Activated CD4-positive, alpha-beta memory T cell treated with anti-CD3 and anti-CD28 coated beads, Interleukin-2, amount 10 ng/mL, durations not matched to agents 7 days and 5 days (primary cell): ENCODE measurements at places on chromosomes 3 and 15. TPM values are rescaled to one million over a fixed set of nuclear protein-coding genes. Genes with fewer than 3 reads are reported as not detected.

DNA sequence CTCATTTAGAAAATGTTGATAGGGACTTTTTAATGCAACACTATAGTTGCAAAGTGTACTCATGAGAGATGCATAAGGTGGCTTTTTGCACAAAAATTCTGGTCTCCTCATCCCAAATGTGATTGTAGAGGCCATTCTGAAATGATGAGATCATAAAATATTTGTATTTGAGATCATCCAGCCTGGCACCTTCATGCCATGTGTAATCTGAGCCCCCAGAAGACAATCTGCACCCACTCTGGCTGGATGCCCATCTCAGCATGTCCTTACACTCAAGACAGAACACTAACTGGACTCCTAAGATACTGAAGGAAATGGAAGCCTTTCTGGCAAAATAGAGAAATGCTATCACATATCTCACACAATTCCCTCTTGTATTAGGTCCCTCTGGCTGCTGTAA is 49.2 kb downstream of the SLC7A14 start:
- H3K4me1 ChIP-seq, result no peaks in the 10 kb centered on the region
- H3K27me3 ChIP-seq, result peaks cover 30% of the 10 kb centered on the region
- no peak for DNase-seq
- no peaks in the 10 kb centered on the region for H3K36me3 ChIP-seq
- H3K27ac ChIP-seq, result no peak overlapping the region

GRCh38 chr3:173096994-173097785 is 43.8 kb downstream of the SPATA16 start:
- no peak overlapping the region for H3K27ac ChIP-seq
- no peaks in the 10 kb centered on the region for H3K36me3 ChIP-seq
- no peak overlapping the region for H3K4me3 ChIP-seq
- H3K4me1 ChIP-seq, result no peaks in the 10 kb centered on the region
- no peaks in the 10 kb centered on the region for H3K27me3 ChIP-seq

GRCh38 chr3:43957553-43957952 is 266.8 kb downstream of the ABHD5 start:
- no peak overlapping the region for H3K4me3 ChIP-seq
- H3K27me3 ChIP-seq, result peaks cover 32% of the 10 kb centered on the region
- H3K27ac ChIP-seq, result no peak overlapping the region

GRCh38 chr3:156472150-156472549 is 82.8 kb downstream of the SSR3 start:
- peaks cover 1% of the 10 kb centered on the region for H3K4me1 ChIP-seq
- DNase-seq, result no peak
- H3K27me3 ChIP-seq, result peaks cover 30% of the 10 kb centered on the region
- no peak overlapping the region for H3K27ac ChIP-seq
- no peaks in the 10 kb centered on the region for H3K36me3 ChIP-seq

DNA sequence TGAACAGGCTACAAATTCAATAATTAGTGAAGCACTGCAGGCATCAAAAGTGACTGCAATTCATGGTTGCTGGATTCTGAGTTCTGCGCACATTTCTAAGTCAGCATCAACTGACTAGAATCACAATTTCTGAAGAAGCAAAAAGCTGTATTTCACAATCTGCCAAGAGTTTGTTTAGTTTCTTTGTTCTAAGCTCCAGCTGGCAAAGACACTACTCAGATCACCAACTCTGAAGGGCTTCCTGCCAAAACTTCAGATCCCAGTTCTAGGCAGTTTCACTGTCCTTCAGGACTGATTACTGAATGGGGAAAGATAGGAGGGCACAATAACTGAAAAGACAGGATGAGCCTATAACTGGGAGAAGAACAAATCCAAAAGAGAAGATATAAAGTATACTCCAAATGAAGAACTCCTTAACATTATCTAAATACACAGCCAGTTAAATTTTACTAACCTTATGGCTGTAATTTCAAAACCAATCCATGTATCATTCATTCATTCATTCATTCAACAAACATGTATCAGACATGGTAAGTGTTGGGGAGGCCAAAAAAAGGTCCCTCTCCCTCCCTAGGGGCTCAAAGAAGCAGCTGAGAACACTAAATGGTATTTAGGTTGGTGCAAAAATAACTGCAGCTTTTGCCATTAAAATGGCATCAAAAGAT is 17.1 kb downstream of the TJP1 start:
- no peaks in the 10 kb centered on the region for H3K36me3 ChIP-seq
- no peak overlapping the region for H3K4me3 ChIP-seq
- H3K4me1 ChIP-seq, result no peaks in the 10 kb centered on the region
- no peak for DNase-seq
- peaks cover 19% of the 10 kb centered on the region for H3K27me3 ChIP-seq

DNA sequence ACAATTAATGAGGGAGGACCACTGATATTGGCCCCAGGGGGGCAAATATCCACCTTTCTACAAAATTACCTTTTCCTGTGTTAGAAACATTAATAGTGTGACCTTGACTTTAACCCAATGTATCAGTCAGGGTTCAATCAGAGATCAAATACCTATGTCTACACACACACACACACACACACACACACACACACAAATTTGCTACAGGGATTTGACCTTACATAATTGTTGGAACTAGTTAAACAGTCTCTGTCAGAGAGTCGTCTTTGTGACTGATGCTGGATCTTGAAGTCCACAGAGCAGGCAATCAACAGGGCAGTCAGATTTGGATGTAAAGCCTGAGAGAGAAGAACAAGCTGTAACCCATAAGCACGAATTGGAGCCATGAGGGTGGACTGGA is 32.5 kb downstream of the TM4SF4 start:
- peaks cover 16% of the 10 kb centered on the region for H3K27me3 ChIP-seq
- no peak overlapping the region for H3K4me3 ChIP-seq
- no peaks in the 10 kb centered on the region for H3K36me3 ChIP-seq
- no peak overlapping the region for H3K27ac ChIP-seq
- H3K4me1 ChIP-seq, result peaks cover 10% of the 10 kb centered on the region

- no peak for DNase-seq
- H3K4me1 ChIP-seq, result no peaks in the 10 kb centered on the region
- no peak overlapping the region for H3K27ac ChIP-seq
- no peak overlapping the region for H3K4me3 ChIP-seq
Measured at GRCh38 chr15:79418693-79419279, 13.3 kb upstream of the MINAR1 start.

DNA sequence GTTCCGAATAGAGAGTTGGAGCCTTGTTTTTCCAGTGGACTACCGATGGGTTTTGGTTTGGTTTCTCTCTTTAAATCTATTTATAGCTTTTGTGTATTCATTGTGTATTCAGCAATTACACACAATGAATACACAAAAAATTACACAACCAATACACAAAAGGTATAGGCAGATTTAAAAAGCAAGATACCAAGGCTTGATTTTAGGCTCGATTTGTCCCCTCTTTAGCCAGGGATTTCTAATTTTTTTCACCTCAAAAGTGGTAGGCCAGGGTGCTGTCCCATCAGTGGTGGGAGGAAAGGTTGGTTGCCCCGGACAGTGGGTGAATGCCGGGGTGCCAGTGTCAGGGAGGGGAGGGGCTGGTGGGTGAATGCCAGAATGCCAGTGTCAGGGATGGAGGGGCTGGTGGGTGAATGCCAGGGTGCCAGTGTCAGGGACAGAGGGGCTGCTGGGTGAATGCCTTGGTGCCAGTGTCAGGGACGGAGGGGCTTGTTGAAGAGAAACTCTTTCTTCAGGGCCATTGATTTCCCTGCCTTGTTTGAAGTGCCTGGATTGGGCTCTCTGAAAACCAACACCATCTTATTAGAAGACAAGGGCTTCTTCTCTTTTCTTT is 186.2 kb downstream of the GOLGA6L6 start:
- peak; percentile 16 for DNase-seq
- H3K36me3 ChIP-seq, result no peaks in the 10 kb centered on the region
- H3K27ac ChIP-seq, result no peak overlapping the region
- H3K4me1 ChIP-seq, result peaks cover 10% of the 10 kb centered on the region
- peaks cover 3% of the 10 kb centered on the region for H3K27me3 ChIP-seq

DNA sequence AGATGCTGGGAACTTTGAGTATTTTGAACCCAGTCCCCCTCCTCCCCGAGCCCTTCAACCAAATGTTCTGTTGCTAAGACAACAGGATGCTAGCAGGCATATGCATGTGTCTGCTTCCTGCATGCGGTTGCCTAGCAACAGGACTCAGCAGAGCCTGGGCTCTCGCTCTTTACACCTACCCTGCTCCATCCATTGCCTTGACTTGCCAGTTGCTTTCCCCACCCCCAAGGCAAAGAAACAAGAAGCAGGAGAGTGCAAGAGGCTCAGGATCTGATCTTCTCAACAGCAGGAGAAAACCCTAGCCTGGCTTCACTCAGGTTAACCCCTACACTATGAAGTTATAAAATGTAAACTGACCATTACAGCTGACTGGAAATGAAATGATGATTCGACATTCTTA is 393.0 kb downstream of the IGSF11 start:
- no peak overlapping the region for H3K27ac ChIP-seq
- no peaks in the 10 kb centered on the region for H3K4me1 ChIP-seq
- DNase-seq, result no peak
- no peak overlapping the region for H3K4me3 ChIP-seq
- H3K27me3 ChIP-seq, result no peaks in the 10 kb centered on the region

GRCh38 chr15:94057305-94057704 is 174.1 kb upstream of the MCTP2 start:
- H3K4me3 ChIP-seq, result no peak overlapping the region
- peaks cover 8% of the 10 kb centered on the region for H3K27me3 ChIP-seq

DNA sequence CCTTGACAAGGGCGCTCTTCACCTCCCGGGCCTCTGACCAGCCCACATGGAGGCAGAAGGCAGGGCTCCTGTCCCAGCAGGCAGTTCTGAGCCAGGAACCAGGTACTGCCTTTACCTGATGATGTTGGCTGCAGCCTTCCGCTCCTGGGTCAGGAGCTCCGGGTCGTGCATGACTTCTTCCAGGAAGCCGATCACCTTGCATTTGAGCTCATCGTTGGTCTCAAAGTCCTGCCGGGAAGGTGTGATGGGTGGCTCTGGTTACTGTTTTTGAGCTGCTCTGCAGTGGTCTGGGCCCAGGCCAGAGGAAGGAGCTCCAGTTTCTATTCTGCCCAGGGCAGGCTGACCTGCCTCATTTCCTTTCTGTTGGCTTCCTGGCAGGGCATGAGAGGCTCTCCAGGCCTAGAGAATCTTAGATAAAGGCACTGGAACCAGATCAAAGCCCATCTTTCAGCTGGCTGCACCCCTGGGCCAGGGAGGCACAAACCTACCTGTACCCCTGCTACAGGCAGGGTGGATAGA is 53.2 kb upstream of the CTSH start:
- no peak overlapping the region for H3K4me3 ChIP-seq
- H3K36me3 ChIP-seq, result no peaks in the 10 kb centered on the region
- H3K27ac ChIP-seq, result no peak overlapping the region

GRCh38 chr3:87614998-87615397 is 338.6 kb upstream of the POU1F1 start:
- H3K36me3 ChIP-seq, result no peaks in the 10 kb centered on the region
- DNase-seq, result no peak
- H3K4me3 ChIP-seq, result no peak overlapping the region

DNA sequence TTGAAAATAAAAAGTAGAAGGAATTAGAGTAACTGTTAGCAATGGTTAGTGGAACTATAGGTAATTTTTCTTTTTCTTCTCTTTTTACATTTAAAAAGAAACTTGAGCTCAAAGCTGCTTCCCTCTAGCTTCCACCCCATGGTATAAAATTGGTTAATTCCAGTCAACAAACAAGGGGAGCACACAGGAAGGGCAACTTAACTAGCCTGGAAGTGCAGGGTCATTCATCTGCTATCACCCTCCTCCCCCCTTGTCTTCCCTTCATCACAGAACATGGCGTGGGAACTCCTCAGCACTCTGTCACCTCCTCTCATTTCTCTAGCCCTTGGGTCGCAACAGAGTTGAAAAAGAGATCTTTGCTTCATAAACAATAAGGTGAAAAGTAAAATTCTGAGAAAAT is 20.0 kb downstream of the MASP1 start:
- peaks cover 13% of the 10 kb centered on the region for H3K27me3 ChIP-seq
- no peak overlapping the region for H3K27ac ChIP-seq
- no peaks in the 10 kb centered on the region for H3K4me1 ChIP-seq
- no peak for DNase-seq

DNA sequence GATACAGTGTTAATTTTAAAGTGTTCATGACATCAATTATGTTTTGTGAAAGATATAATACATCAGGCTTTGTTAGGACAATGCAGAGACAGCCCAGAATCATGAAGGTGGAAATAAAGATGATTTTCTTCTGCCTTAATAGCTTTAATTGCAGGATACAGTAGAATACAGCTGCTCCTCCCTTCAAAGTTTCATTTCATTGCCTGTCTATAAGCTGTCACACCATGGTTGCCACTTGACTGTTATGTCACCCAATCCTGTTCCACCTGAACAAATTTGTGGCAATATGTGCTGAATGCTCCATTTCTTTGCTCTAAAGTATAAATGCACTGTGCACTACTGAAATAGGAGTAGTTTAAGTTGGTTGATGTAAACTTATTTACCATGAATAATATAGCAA is 537.8 kb upstream of the ROBO2 start:
- no peak overlapping the region for H3K27ac ChIP-seq
- DNase-seq, result no peak
- H3K27me3 ChIP-seq, result no peaks in the 10 kb centered on the region

GRCh38 chr3:56916716-56917360 is 115.1 kb upstream of the ARHGEF3 start:
- H3K4me3 ChIP-seq, result peak overlapping the region; percentile 97
- H3K27ac ChIP-seq, result peak overlapping the region; percentile 100
- no peak for DNase-seq
- H3K27me3 ChIP-seq, result no peaks in the 10 kb centered on the region
- peaks cover 22% of the 10 kb centered on the region for H3K36me3 ChIP-seq

GRCh38 chr15:90819850-90820249 is 48.5 kb upstream of the FURIN start:
- H3K27ac ChIP-seq, result peak overlapping the region; percentile 70
- no peaks in the 10 kb centered on the region for H3K27me3 ChIP-seq
- H3K36me3 ChIP-seq, result peaks cover 27% of the 10 kb centered on the region
- DNase-seq, result no peak
- peaks cover 76% of the 10 kb centered on the region for H3K4me1 ChIP-seq

- H3K4me1 ChIP-seq, result peaks cover 82% of the 10 kb centered on the region
- peak overlapping the region; percentile 2 for H3K4me3 ChIP-seq
Measured at GRCh38 chr3:152283492-152284381, 15.0 kb downstream of the MBNL1 start.

- H3K4me1 ChIP-seq, result peaks cover 50% of the 10 kb centered on the region
- H3K27me3 ChIP-seq, result no peaks in the 10 kb centered on the region
- H3K4me3 ChIP-seq, result no peak overlapping the region
- H3K27ac ChIP-seq, result no peak overlapping the region
- H3K36me3 ChIP-seq, result peaks cover 19% of the 10 kb centered on the region
Measured at GRCh38 chr3:31247850-31248562, 284.7 kb upstream of the STT3B start.

CPN2 gene
- not detected for total RNA-seq

GCHFR gene
- 39.6 TPM for total RNA-seq

COLQ gene
- total RNA-seq, result 5.2 TPM

MME gene
- total RNA-seq, result not detected

GOLGA8G gene
- total RNA-seq, result not detected

ATP8B4 gene
- 19.9 TPM for total RNA-seq

ALDH1A2 gene
- total RNA-seq, result not detected

CSPG4 gene
- total RNA-seq, result not detected

ATRIP gene
- total RNA-seq, result 15.2 TPM

DUOX2 gene
- 0.23 TPM for total RNA-seq

ZNF385D gene
- total RNA-seq, result not detected

CPNE9 gene
- total RNA-seq, result not detected
